Airway epithelial cell (primary cell): ENCODE measurements at places on chromosomes 6 and 20. TPM values are rescaled to one million over a fixed set of nuclear protein-coding genes. Genes with fewer than 3 reads are reported as not detected.

The PKIB gene
- total RNA-seq, result 4.1 and 4.9 TPM in 2 replicates

The AGER gene
- total RNA-seq, result 1.2 and 2.0 TPM in 2 replicates

The RAB44 gene
- total RNA-seq, result 0.07 and 0.19 TPM in 2 replicates

The SALL4 gene
- 0.05 and 0.07 TPM in 2 replicates for total RNA-seq

The MAP7 gene
- 22.4 and 23.6 TPM in 2 replicates for total RNA-seq

The PTCRA gene
- not detected in 2 replicates for total RNA-seq

The SLC32A1 gene
- not detected in 2 replicates for total RNA-seq

The EPB41L2 gene
- 9.7 and 23.0 TPM in 2 replicates for total RNA-seq

The LZTS3 gene
- total RNA-seq, result 4.3 and 4.8 TPM in 2 replicates

The RNF182 gene
- 0.07 TPM in 1 of 2 replicates, not detected in the other for total RNA-seq

The SSTR4 gene
- not detected in 2 replicates for total RNA-seq

The CD93 gene
- under 0.01 TPM in 2 replicates for total RNA-seq

The HDGFL1 gene
- total RNA-seq, result not detected in 2 replicates

The ULBP1 gene
- 0.05 and 0.28 TPM in 2 replicates for total RNA-seq

The VGLL2 gene
- total RNA-seq, result not detected in 2 replicates

The LRP11 gene
- 87.3 and 103 TPM in 2 replicates for total RNA-seq

The TREML1 gene
- not detected in 2 replicates for total RNA-seq

The ENPP5 gene
- total RNA-seq, result 0.74 and 0.92 TPM in 2 replicates

The EFCAB8 gene
- not detected in 2 replicates for total RNA-seq

The PNPLA1 gene
- 0.14 and 0.23 TPM in 2 replicates for total RNA-seq

The LHFPL5 gene
- total RNA-seq, result 0.21 TPM in 1 of 2 replicates, not detected in the other

The HIVEP1 gene
- 12.8 and 14.4 TPM in 2 replicates for total RNA-seq

The BPIFB2 gene
- not detected in 2 replicates for total RNA-seq

The HRH3 gene
- not detected in 2 replicates for total RNA-seq

The LY6G5B gene
- 0.60 and 2.1 TPM in 2 replicates for total RNA-seq

The TRIM39 gene
- 11.7 and 12.5 TPM in 2 replicates for total RNA-seq
